ENCODE measurements at places on chromosomes 4 and X. TPM values are rescaled to one million over a fixed set of nuclear protein-coding genes. Genes with fewer than 3 reads are reported as not detected.
A peak's percentile ranks its signal among the peaks of the same experiment; 100 is the strongest.

Gene NHS
- total RNA-seq = 1.2 TPM

Gene NR0B1
- not detected for total RNA-seq

- DNase-seq = no peak
Observed at GRCh38 chr4:144514736-144515135, 131.2 kb upstream of the HHIP start.

DNA sequence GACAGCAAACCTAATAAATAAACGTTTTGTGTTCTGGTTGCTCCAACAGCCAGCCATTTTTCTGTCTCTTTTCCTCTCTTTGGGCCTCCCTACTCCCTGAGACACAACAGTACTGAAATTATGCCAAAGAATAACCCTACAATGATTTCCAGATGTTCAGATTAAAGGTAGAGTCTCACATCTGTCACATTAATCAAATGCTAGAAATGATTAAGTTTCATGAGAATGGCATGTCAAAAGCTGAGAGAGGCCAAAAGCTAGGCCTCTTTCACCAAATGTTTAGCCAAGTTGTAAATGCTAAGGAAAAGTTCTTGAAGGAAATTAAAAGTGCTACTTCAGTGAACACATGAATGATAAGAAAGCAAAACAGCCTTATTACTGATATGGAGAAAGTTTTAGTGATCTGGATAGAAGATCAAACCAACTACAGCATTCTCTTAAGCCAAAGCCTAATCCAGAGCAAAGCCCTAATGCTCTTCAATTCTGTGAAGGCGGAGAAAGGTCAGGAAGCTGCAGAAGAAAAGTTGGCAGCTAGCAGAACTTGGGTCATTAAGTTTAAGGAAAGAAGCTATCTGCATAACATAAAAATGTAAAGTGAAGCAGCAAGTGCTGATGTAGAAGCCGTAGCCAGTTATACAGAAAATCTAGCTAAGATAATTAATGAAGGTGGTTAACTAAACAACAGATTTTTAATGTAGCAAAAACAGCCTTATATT, 182.1 kb upstream of the NUDT6 start:
- DNase-seq = no peak

GRCh38 chr4:37978248-37978924, 18.2 kb downstream of the PTTG2 start:
- peak; percentile 23 for DNase-seq

Data from activated naive CD4-positive, alpha-beta T cell treated with anti-CD3 and anti-CD28 coated beads, Interleukin-2, amount 50 U/mL, for 72 hours (primary cell).